ENCODE measurements at places on chromosomes 7 and 10.

DNA sequence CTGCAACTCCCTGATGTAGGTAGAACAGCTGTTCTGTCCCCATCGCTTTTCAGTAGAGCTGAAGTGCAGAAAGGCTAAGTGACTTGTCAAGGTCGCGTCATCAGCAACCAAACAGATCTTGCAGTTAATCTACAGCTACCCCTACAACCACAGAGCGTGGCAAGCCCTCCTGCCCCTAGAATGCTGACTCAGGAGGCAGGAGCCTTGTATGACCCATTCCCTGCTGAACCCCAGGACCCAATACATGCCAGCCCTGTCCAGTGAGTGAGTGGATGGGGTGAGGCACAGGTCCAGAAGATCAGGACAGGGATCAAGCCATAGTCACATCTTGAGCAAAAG is 26.6 kb upstream of the GJD4 start:
- DNase-seq = no peak

GRCh38 chr10:96826438-96826837 is 5.7 kb upstream of the LCOR start:
- no peak for DNase-seq

- DNase-seq = no peak
These were observed 133.7 kb downstream of the SLC25A13 start for GRCh38 chr7:96188174-96188581.

- DNase-seq = peak; percentile 86
These were observed 290.7 kb downstream of the CCDC3 start for GRCh38 chr10:12710594-12711349.

DNA sequence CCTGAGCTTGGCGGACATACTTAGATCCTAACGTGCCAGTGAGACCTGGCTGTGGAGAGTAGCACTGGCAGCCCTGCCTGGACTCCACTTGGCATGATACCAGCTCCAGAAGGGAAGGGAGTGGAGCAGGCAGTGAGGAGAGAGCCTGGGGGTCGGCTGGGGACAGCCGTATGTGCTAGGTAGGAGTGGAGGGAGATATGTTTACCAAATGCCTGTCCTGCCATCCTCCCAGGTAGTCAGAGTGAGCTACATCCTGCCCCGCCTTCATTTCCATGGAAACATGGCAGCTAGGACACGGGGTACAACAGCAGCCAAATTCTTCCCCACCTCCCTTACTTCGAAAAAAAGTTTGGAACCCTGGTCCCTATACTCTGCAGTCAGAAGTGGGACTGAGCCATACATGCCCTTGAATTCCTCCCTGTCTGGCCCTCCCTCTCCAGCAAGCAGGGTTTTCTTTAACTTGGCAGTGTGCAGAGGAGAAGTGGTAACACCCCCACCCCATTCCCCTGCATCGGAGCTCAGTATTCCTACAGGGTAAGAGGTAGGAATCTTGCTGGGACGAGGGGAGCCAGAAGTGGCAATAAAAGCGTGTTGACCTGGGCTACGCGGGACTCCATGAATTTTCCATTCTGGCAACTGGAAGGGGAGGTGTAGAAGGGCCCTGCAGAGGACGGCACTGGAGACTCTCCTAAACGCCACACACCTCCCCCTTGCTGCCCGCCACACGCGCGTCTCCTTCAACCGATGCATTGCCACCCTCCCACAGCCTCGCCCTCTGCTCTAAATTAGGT is 20.0 kb upstream of the SMO start:
- no peak for DNase-seq

DNA sequence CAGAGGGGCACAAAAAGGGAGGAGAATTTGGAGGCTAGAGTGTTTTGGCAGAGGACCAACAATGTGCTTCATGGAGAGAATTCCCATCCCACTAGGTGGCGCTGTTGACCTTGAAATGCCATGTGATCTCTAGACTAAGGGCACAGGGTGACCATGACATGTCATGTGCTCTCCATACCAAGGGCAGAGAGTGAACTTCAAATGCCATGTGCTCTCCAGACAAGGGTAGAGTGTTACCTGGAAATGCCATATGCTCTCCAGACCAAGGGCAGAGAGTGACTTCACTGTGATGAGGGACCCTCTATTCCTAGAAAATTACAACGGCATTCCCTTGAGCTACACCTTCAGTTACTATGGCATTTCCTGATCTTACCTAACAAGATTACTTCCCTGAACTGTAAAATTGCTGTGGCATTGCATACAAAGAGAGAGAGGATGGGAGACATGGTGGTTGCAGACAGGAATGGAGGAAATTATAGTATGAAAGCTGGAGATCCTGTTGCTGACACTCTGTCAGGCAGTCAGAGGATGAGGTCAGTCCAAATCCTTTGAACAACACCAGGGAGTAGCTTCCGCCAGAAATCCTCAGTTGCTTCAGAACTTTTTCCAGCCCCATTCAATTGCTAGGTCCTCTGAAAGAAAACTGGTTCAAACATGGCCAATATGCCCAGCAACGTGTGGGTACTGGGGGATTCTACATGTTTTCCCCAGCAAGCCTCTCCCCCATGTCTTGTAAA is 60.9 kb upstream of the ACSM6 start:
- peak; percentile 63 for DNase-seq

DNA sequence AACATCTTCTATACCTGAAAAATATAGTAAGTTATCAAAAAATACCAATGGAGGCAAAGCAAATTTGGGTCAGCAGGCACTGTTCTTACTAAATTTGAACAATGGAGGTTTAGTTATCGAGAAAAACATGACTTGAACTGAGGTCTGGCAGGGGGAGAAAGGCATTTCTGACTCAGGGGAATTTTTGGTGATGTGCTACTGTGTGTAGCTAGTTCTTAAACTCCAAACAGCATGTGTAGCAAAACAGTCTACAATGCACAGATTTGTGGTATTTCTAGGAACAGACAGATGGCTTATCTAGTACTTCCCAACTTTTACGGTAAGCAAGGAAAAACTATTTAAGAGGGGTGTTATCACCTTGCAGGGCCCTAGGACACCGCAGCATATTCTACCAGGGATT is 311.6 kb upstream of the LRRN3 start:
- no peak for DNase-seq

GRCh38 chr10:87763086-87763861 is 54.8 kb downstream of the ATAD1 start:
- DNase-seq = no peak

DNA sequence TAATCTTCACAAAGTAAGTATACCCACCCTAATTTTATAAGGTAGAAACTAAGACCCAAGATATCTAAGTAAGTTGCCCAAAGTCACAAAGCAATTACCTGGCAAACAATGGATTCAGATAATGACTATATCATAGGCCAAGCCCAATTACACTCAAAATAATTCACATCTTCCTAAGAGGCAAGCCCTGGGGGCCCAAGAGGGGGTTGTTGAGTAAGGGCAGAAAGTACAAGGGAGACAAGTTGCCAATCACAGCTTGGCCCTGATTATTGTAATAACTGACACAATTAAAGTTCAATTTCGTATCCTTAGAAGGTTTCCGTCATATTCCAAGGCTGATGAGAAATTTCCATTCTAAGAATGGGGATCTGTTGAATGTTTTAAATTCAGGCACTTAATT is 91.4 kb downstream of the NPSR1 start:
- no peak for DNase-seq

DNA sequence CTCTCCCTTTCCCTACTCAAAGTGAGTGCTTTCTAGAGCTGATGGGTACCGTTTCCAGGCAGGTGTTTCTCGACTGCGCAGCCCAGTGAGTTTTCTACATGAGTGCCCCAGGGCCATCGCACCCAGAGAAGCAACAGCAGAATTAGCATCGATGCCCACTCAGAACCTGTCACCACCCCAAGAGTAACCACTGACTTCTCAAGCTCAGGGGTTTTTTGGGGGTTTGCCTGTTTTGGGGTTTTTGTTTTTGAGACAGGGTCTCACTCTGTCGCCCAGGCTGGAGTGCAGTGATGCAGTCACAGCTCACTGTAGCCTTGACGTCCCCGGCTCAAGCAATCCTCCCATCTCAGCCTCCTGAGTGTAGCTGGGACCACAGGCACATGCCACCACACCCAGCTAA is 25.7 kb downstream of the SNX8 start:
- DNase-seq = no peak

- DNase-seq = no peak
These were observed 76.5 kb downstream of the AFAP1L2 start for GRCh38 chr10:114327537-114328440.

DNA sequence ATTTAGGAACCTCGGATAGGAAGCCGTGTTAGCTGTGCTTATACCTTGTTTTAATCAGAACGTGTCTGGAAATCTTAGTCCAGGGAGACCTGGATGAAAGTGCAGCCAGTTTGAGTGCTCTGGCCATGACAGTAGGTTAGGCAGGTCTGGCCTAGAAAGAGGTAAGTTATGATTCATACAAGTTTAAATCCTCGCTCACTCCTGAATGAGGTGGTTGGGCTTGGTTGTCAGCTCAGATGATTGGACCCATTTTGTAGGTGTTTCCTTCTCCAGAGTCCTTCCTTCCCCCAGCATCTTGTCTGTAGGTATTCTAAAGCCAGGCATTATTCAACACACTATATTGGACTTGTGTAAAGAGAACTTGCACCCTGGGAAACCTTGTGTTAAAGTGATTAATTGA is 561.9 kb upstream of the GALNT17 start:
- DNase-seq = no peak

GRCh38 chr7:33195264-33195663 is 65.9 kb downstream of the BBS9 start:
- DNase-seq = peak; percentile 84

GRCh38 chr10:1132584-1132983 is 76.4 kb downstream of the WDR37 start:
- no peak for DNase-seq

- DNase-seq = no peak
These were observed 38.6 kb downstream of the VOPP1 start for GRCh38 chr7:55533729-55534080.
